Activated CD4-positive, alpha-beta T cell treated with anti-CD3 and anti-CD28 coated beads, Interleukin-2, amount 10 ng/mL, durations not matched to agents 7 days and 5 days (primary cell): ENCODE measurements at places on chromosomes 1 and 21.

DNA sequence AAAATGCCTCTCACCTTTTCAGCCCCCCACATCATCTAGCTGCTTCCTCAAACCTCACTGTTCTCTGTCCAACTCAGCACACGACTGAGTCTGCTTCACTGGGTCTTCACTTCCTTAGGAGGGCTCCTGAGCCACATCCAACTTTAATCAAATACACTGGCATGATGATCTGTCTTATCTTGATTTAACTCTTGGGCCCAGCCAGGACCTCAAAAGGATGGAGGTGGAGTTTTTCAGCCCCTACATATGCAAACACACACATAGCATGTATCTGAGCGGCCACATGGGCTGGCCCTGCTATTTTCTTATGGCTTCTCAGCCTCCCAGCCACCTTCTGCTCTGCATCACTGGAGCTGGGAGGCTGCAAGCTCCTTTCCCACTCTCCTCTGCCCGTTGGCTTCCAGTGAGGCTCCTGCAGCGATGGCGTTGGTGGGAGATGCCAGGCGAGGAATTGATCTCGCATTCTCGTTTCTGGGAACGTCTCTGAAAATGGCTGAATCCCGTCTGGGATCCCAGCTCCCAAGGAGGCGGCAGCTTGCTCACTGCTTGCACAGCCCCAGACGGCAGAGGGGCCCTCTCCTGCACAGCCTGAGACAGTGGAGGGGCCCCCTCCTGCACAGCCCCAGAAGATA is 1.8 kb upstream of the PRXL2B start:
- DNase-seq: no peak

- no peak for DNase-seq
Observed at GRCh38 chr1:44244986-44245385, 31.7 kb downstream of the DMAP1 start.

DNA sequence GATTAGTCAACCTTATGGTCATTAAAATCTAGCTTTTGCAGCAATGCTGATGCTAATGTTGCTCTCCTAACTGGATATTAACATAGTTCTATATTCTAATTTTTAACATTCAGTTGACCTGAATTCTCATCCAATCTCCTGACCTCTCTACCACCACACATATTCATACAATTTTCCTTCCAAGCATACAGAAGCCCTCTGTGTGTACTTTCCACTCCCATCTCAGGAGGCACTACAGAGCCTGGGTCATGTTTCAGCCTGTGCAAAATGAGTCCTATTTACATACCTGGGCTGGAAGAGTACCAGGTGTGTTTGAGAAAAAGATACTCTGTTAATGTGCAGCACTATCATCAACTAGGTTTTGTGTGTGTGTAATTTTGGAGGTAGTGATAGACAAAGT is 486.3 kb downstream of the NEGR1 start:
- DNase-seq: no peak

- DNase-seq: no peak
Observed at GRCh38 chr1:19437891-19438294, 47.4 kb downstream of the CAPZB start.

DNA sequence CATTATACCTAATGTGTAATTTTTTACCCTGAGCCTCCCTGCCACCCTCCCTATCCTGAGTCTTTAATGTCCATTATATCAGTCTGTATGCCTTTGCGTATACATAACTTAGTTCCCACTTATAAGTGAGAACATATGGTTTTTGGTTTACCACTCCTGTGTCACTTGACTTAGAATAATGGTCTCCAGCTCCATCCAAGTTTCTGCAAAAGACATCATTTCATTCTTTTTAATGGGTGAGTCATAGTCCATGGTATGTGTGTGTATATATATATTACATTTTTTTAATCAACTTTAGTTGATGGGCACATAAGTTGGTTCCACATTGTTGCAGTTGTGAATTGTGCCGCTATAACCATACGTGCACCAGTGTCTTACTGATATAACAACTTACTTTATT is 477.1 kb upstream of the NEGR1 start:
- no peak for DNase-seq

DNA sequence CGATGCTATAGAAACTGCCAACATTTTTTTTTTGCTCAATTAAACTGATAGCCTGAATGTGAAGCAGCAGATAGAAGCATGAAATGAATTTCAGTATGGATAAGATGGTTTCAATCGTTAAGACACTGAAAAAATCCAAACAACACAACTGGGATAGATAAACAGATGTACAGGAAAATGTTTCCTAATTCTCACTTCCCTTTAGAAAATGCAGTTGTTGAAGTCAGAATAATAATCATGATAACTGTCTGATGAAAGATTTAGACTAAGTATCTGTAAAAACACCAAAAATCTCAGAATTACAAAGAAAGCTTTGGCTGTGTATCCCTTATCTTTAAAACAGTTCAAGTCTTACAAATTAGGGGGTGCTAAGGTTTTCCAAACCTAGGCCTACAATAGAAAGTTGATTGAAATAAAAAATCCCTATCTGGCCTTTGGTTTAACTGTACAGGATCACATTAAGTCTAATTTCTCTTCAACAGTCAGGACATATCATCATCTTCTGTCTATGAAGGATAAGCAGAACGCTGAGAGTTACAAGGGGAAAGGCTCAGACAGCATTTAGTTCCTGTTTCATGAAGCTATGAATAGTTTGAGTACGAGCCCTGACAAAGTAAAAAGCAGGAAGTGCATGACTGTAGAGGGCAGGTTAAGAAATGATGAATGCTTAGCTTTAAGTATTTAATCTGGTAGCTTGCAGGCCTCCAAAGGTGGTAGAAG is 203.2 kb downstream of the APP start:
- DNase-seq: no peak

DNA sequence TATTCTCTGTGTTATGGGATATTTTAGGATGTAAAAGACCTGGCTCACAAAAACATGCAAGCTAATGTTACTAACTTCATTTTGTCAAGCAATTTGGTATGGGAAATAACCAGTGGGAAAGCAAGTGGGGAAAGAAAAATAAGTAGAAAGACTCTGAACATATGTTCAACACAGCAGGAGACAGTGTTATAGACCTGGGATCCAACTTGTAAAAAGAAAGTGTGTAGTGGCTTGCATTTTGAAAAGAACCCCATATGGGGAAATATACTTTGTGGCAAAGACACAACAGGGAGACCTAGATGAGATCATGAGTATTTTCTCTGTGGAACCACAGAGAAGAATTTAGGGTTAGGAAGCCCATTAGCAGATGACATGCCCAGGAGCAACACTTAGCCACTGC is 212.7 kb upstream of the NRIP1 start:
- no peak for DNase-seq

- DNase-seq: no peak
Observed at GRCh38 chr1:8216005-8216404, 101.9 kb upstream of the SLC45A1 start.

GRCh38 chr1:185972096-185972850 is 238.1 kb downstream of the HMCN1 start:
- DNase-seq: no peak

GRCh38 chr21:44466351-44466954 is 11.1 kb downstream of the LRRC3 start:
- no peak for DNase-seq

DNA sequence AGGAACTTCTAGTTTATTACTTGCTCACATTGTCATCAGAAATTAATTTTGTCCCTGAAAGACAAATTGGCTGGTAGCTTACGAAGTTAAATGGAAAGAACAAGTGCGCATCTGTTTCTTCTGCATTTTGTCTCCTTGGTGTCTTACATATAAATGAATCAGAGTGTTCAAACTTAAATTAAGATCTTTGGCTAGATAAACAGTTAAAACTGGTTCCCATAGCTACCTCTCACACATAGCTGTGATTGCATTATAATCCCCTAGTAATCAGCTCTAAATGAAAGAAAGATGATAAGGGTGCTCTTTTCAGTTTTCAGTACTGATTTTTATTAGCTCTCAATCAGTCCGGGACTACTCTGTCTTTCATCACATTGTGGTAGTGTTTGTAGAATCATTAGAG is 124.2 kb upstream of the LMO4 start:
- no peak for DNase-seq

GRCh38 chr1:21550097-21550496 is 40.9 kb downstream of the ALPL start:
- DNase-seq: no peak

DNA sequence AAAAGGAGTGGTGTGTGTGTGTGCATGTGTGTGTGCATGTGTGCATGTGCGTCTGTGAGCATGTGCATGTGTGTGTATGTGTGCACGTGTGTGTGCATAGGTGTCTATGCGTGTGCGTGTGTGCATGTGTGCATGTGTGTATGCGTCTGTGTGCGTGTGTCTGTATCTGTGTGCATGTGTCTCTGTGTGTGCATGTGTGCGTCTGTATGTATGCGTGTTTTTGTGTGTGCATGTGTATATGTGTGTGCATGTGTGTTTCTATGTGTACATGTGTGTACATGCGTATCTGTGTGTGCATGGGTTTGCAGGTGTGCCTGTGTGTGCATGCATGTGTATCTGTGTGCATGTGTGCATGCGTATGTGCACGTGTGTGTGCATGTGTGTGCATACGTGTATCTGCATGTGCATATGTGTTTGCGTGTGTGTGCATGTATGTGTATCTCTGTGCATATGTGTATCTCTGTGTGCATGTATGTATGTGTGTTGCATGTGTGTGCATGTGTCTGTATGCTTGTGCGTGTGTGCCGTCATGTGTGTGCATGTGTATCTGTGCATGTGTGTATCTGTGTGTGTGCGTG is 77.9 kb downstream of the TCP10L start:
- no peak for DNase-seq

GRCh38 chr1:27981145-27981544 is 21.4 kb downstream of the XKR8 start:
- no peak for DNase-seq

GRCh38 chr1:160415696-160416290 is 15.4 kb downstream of the VANGL2 start:
- DNase-seq: no peak

GRCh38 chr1:205317311-205317917 is 4.1 kb downstream of the NUAK2 start:
- no peak for DNase-seq

DNA sequence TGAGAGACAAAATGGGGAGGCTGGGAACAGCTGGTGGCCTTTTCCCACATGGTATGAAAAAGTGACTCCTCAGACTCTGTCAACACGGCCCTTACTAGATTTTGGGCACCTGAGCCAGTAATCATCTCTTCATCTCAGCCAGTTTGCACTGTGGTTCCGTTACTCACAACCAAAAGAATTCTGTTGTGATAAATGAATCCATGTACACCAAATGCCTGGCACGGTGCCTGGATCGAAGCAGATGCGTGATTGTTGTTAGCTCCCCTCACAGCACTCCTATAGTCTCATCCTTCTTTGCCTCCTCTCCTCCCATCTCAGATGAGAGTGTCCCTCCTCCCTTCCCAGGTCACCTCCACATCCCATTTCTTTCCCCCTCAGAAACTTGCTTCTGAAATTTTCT is 57.9 kb upstream of the GJB5 start:
- DNase-seq: no peak

DNA sequence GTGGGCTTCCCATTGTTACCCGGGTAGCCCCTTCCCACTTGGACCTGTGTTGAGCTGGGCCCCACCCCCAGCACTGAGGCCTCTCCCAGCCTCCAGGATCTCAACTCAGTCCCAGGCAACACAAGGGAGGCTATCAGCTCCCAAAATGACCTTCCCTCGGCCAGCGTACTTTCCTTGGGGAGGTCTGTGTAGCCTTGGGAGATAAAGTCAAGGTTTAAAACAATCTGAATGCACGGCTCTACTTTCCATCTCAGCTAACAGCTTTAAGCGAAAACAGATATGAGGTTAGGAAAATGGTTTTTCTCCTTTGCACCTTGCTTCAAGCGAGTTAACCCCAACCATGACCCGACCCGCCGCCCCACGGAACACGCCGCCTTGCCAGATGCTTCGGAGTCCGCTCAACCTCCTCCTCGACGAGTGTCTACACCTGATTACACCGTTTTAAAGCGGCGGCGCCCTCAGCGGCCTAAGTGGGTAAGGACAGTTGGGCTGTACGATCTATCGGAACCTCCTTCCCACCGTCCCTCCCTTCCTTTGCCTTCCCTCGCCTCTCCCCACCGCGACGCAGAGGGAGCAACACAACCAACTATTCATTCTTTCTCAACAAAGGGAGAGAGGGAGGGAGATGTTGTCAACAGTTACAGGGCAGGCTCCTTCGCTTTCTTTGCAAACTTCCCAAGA is 1.1 kb downstream of the BCAR3 start:
- DNase-seq: peak; percentile 40

DNA sequence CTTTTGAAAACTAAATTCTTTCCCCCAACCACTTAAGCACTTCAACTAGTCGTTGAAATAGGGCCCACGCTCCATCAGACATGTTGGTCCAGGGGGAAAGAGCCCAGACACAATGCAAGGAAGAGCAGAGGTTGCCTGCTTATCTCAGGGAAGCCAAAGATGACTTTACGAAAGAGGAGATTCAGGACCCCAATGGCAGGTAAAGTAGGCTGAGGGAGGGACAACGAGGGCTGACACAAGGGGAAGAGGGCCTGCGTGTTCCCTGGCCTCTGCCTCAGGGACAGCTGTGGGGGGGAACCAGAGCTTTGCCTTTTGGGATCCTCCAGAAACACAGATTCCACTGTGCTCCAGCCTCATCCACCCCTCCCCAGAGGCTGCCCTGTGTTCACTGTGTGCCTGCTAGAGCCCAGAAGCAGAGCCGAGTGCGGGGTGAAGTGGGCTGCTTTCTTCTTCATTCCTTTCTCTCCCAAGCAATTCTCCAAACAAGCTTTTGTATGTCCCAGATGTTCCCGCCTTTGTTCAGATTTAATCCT is 135.5 kb upstream of the GRIK3 start:
- no peak for DNase-seq

DNA sequence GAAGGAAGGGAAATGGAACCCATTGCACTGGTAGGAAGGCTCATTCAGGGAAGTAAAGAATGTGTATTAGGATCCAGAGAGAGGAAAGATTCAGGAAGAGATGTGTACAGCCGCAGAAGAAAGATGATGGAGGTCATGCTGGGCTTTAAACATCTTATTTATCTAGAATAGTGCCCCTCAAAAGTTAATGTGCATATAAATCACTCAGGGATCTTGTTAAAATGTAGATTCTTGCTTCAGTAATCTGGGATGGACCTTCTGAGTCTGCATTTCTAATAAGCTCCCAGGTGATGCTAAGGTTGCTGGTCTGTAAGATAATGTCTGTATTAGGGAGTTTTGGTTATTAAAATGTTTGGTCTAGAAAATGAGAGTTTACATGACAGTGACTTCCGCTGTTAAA is 46.3 kb downstream of the ADGRL2 start:
- DNase-seq: no peak
